Fibroblast of villous mesenchyme (primary cell): ENCODE measurements at places on chromosomes 13 and 19.
A peak's percentile ranks its signal among the peaks of the same experiment; 100 is the strongest.

GRCh38 chr13:83987394-83987793 lies 105.1 kb upstream of the SLITRK1 start:
- DNase-seq = no peak

DNA sequence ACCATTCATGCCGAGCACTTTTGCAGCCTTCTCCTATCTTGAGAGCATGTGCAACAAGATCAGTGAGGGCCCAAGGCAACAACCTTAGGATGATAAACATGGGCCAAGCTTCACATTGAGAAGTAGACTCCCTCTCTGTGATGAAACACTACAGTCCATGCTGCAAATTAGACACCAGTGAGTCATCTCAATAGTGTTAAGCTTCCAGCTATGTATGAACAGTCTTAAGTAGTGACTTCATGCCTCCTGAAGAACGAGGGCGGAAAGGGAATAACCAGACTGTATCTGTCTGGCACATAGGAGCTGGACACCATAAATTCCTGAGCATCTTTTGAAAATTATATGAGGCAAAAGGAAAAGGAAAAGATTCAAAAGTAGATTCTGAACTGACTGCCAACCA lies 309.9 kb upstream of the SLITRK1 start:
- no peak for DNase-seq

DNA sequence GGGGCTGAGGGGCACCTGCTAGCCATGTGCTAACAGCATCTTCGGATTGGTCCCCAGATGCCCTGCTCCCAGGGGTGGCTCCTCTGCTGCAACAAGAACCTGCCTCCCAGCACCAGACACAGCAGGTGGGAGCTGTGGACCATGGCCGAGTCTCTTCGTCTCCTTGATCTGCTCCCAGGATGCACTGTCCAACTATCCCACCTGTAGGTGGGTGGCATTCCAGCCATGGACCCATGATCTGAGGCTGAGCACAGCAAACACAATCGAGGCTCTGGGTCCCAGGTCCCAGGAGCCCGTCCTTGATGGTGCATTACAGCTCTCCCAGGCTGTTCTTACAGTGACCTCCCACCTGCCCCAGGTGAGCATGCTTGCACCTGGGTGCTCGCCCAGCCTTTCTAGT lies 1.6 kb downstream of the ZNF837 start:
- no peak for DNase-seq

DNA sequence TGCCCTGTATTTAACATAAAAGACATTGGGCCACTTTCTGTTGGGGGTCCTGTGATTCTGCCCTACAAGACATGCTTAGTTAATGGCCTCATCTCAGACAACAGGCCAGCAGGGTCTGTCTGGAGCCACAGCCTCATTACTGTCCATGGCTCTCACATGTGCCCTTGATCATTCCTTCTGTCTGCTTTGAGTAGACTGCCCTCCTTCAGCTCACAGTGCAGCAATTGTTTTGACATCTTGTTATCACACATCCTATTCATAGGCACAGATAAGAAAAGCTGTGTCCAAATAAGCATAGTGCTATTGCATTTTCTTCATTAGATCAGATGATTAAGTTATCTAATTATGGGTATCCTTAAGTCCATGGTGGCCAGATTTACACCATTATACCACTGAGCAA lies 127.9 kb downstream of the KCTD12 start:
- peak; percentile 23 for DNase-seq

- DNase-seq = no peak
Measured at GRCh38 chr13:47251771-47252170, 354.9 kb upstream of the HTR2A start.

- DNase-seq = no peak
Measured at GRCh38 chr13:87259479-87260083, 411.6 kb upstream of the SLITRK5 start.

- no peak for DNase-seq
Measured at GRCh38 chr13:109758937-109759480, 27.4 kb downstream of the IRS2 start.

GRCh38 chr19:35059006-35059798 lies 17.7 kb downstream of the HPN start:
- no peak for DNase-seq

- no peak for DNase-seq
Measured at GRCh38 chr13:98970330-98970729, 7.5 kb downstream of the DOCK9 start.

- no peak for DNase-seq
Measured at GRCh38 chr19:29581398-29581797, 24.7 kb upstream of the POP4 start.

- DNase-seq = peak; percentile 62
Measured at GRCh38 chr13:110575322-110576069, 14.0 kb upstream of the RAB20 start.

- DNase-seq = no peak
Measured at GRCh38 chr19:54489341-54489740, 13.3 kb upstream of the LAIR2 start.

DNA sequence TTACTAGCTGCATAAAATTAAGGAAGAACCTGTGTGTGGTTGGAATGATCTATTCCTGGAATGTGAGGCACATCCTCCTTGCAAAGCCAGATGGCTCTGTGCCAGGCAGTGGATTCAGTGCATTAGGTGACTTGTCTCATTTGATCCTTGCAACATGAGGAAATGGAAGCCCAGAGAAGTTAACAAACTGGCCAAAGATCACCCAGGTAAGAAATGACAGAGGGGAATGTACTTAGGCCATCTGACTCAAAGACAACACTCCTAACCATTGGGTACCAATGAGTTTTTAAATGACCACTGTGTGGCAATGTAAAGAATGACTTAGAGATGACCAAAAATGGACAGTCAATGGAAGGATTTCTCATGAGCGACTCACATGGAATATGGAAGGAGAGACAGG lies 114.2 kb upstream of the RXFP2 start:
- no peak for DNase-seq
